ENCODE measurements at places on chromosomes 11 and 22.

DNA sequence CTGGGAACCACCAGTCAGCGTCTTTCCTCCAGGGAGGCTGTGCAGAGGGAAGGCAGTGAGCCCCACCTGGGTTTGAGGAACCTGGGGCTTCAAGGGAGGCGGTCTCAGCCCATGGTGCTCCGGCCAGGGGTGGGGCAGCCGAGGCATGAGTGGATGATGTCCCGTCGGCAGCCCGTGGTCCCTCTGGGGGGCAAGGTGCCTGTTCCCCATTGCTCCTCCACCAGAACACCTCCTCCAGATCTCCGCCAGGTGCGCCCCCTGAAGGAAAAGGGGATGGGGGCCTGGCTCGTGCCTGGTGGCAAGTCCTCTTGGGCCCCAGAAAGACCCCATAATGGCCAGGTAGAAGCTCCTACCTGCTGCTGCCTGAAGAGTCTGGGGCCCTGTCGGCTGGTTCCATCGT, 94.1 kb downstream of the KCNQ1 start:
- no peak for DNase-seq

DNA sequence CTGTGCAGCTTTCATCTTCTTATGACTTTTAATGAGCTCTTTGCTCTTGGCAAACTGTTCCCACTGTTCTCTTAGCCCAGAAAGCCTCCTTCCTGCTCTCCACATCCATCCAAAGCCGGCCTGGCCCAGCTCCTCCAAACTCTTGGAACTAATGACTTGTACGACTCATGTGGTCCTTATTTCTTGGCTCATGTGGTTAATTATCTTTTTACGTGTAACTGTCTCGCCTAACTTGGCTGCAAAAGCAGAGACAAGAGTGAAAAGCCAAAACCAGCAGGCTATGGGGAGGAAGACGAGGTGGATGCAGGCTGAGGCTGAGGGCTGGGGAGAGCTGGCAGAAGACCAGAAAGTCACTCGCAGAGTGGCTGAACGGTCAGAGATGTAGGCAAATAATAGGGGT, 5.5 kb downstream of the CSNK2A3 start:
- no peak for DNase-seq

DNA sequence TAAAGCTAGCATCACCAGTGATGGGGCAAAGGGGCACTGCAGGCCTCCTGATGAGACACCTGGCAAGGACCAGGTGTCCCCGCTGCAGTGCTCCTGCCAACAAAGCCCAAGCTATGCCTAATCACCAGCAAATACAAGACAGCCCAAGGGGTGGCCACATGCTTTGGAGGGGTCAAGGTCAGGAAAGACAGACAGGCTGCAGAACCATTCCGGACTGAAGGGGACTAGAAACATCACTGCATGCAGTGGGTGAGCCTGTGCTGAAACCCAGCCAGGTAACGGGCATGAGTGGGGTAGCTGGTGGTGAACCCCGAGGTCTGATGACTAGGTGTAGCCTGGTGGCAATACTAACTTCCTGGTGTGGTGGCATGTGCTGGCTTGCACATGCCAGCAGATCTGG, 111.1 kb downstream of the MED15 start:
- no peak for DNase-seq

- no peak for DNase-seq
Observed at GRCh38 chr11:133636711-133637355, 104.5 kb upstream of the OPCML start.

- no peak for DNase-seq
Observed at GRCh38 chr22:18984564-18984963, 48.5 kb upstream of the PRODH start.

- DNase-seq: no peak
Observed at GRCh38 chr22:27474711-27475547, 326.6 kb downstream of the MN1 start.

DNA sequence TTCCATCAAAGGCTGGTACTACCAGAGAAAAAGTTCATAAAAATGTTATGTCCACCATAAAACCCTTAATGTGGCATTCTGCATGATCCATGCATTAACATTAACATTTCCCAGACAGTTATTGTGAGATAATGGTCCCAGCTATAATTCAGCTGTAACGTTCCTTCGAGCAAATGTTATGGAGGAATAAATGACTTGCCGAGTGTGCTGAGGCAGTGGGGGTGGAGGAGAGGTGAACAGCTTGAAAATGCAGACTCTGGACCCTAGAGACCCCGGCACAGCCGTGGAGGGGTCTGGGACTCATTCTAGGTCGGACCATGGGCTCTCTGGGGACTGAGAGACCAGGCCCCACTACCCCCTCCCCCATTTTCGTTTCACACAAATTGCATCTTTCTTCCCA, 141.9 kb downstream of the PKNOX2 start:
- DNase-seq: no peak

- DNase-seq: no peak
Observed at GRCh38 chr22:20868025-20868962, 9.5 kb downstream of the SNAP29 start.

- DNase-seq: no peak
Observed at GRCh38 chr22:37968452-37969251, 15.2 kb downstream of the POLR2F start.

All from stimulated activated CD8-positive, alpha-beta memory T cell treated with anti-CD3 and anti-CD28 coated beads, Interleukin-4, amount 100 ng/mL, for 1 hour (primary cell).